ENCODE measurements at places on chromosomes 11 and 22.

DNA sequence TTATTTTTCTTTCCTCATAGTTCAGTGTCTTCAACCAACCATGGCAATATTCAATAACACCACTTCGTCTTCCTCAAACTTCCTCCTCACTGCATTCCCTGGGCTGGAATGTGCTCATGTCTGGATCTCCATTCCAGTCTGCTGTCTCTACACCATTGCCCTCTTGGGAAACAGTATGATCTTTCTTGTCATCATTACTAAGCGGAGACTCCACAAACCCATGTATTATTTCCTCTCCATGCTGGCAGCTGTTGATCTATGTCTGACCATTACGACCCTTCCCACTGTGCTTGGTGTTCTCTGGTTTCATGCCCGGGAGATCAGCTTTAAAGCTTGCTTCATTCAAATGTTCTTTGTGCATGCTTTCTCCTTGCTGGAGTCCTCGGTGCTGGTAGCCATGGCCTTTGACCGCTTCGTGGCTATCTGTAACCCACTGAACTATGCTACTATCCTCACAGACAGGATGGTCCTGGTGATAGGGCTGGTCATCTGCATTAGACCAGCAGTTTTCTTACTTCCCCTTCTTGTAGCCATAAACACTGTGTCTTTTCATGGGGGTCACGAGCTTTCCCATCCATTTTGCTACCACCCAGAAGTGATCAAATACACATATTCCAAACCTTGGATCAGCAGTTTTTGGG lies at the start of gene OR51T1:
OR51T1 (plus strand) TSS at position 41 of the 641 bp plus-strand sequence; CDS start at position 41, 0 bp downstream.
- no peak for DNase-seq

DNA sequence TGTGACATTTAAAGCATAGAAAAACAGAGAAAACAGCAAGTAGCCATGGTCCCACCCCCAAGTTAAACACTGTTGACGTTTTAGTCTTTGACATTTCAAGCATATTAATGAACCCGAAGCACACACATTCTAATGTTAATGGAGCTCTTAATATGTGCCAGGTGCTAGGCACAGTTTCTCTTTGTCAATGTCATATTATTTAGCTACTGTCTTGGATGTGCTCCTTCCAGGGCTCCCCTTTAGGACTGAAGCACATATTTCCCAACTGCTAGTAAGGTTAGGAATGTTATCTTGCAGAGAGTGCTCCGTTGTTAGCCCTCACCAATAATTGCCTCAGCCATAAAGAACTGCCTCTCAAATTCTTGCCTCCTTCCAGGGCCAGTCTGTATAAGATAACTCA lies 716.6 kb upstream of the TENM4 start:
- no peak for DNase-seq

- DNase-seq, result no peak
Measured at GRCh38 chr11:71311176-71311925, 59.0 kb upstream of the SHANK2 start.

DNA sequence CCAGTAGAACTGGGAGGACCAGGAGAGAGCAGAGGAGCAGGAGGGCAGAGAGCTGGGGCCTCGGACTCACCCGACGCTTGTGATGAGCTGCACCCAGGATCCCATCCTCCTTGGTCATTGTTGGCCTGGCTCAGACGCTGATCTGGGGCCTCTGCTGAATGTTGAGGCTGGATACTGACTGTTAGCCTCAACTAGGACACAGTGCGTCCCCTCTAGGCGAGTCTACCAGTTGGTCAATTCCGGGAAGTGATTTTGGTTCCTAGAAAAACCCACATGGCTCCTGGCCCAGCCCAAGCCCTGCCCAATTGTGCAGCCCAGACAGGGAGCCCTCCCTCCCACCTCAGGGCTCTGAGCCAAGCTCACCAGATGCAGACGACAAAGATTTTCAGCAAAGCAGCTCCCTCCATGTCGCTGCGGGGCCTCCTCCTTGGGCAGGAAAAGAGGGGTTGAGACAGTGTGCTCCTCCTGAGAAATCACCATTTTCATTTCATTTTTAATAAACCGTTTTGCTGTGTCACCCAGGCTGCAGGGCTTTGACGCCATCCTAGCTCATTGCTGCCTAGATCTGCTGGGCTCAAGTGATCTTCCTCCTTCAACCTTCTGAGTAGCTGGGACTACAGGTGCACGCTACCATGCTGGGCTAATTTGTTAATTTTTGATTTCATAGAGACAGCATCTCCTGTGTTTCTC lies at the start of gene APOL4:
APOL4 (minus strand) TSS at position 180 of the 690 bp plus-strand sequence; CDS start at position 105, 75 bp downstream.
- DNase-seq, result no peak

DNA sequence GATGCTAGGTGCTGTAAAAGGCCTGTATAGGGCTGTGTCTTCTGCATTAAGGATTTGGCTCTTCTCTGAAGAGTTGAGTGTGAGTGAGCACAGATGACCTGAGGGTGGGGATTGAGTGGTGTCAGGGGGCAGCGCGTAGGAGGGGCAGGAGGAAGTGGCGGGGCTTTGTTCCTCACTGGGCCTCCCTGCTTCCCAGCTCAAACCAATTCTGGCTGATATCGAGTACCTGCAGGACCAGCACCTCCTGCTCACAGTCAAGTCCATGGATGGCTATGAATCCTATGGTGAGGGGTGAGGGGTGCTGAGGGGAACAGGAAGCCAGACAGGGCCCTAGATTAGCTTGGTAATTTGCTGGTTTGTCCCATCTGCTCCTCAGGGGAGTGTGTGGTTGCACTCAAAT lies 9.1 kb downstream of the PHOX2A start:
- DNase-seq, result no peak

GRCh38 chr11:625636-626268 lies 997 bp upstream of the CDHR5 start:
- DNase-seq, result no peak

GRCh38 chr11:20025332-20025840 lies 134.9 kb downstream of the DBX1 start:
- no peak for DNase-seq

- no peak for DNase-seq
Measured at GRCh38 chr11:12110714-12111548, 541 bp downstream of the MICAL2 start.
